SK-N-SH treated with all-trans-retinoic acid at 6 μM for 48 hours (cell line): ENCODE measurements at places on chromosomes 6 and 20.

GRCh38 chr6:95087394-95088097 lies 489.8 kb upstream of the MANEA start:
- peak; percentile 79 for ATAC-seq

DNA sequence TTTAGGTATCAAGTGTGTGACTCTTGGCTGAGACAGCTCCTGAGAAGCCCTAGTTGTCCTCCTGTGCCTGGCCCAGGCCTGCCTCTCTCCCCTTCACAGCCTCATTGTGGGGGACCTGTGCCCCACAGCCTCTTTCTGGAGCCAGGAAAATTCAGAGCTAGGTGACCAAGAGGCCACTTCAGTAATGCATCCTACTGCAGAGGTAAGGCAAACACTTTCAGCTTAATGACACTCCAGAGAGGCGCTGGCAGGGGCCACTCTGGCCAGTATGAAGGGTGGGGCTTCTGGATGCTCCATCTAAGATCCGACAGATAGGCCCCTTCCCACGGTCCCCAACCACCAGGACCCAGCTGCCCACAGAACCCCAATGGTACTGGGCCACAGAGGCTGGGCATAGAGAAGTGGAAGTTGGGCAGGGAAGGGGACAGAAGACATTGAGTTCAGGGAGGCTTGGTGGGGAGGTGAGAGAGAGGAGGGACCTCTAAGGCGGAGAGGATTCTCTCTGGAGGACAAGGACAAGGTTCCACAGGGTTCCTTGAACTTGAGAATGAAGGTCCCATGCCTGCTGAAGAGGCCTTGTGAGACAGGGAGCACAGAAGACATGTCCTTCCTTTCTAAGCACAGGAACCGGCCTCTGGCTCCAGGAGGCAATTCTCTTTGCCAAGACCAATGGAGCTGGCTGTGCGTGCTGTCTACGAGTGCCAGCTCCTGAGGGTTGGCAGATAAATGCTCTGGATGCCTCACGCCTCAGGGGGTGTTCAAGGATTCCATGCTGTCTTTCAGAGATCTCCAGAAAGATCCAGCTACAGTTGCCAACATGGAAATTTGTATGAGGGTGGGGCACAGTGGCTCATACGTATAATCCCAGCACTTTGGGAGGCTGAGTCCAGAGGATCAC lies 46.4 kb upstream of the TGM2 start:
- ATAC-seq, result no peak; the same call in 1 of the 3 replicates

DNA sequence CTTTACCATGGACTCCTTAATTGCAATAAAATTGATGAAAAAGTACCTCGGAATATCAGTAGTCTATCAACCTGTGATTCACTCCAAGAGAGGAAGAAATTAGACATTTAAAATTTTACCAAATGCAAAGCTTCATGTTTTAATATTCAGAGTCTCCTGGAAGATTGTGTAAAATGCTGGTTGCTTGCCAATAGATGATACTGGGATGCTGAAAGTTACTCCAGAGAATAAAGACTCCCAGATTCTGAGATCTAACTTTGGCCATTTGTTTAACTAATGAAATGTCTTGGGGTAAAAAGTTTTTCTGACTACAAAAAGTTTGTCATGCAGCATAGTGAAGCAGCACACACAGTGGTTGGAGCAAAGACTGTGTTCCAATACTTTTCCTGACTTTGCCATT lies 176.7 kb upstream of the RSPO3 start:
- no peak for ATAC-seq

DNA sequence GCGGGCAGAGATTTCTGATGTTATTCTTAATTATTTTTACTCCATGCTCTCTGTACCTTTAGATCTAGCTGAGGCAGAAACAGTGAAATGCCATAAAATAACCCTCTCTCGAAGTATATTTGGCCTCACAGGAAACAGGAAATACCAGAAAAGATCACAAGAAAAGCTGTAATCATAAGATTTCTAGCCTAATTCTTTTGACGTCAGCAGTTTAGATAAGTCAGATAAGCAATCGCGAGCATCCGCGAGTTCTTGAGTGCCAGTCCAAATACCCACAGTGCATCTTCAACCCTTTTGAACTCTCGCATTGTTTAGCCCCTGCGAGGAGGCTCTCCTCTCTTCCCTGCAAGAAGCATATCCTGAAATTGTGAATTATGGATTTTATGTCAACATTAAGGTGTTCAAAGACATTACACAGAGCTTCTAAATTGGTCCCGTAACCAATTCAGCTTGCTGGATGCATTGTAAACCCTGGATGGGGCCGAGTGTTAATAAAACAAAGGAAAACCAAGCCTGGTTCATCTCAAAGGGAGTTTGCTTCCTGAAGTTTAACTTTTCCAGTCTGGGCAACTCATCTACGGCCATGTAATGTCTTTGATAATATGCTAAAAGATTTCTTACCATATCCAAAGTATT lies 198.9 kb downstream of the MTFR2 start:
- peak; percentile 63 for ATAC-seq

- peak; percentile 64 for ATAC-seq
These were observed 102.1 kb downstream of the TMEM242 start for GRCh38 chr6:157221049-157221816.

GRCh38 chr6:141163107-141163506 lies 969.6 kb upstream of the GJE1 start:
- ATAC-seq, result no peak

- no peak for ATAC-seq
These were observed 4.3 kb downstream of the SNHG17 start for GRCh38 chr20:38430679-38431325.

GRCh38 chr6:17039266-17039665 lies 62.6 kb upstream of the STMND1 start:
- ATAC-seq, result no peak
